ENCODE measurements at places on chromosomes 7 and 10.
A peak's percentile ranks its signal among the peaks of the same experiment; 100 is the strongest.

GRCh38 chr10:14601326-14601725 is 173.4 kb downstream of the FAM107B start:
- DNase-seq: no peak
- H3K4me1 ChIP-seq: peaks cover 23% of the 10 kb centered on the region
- no peak overlapping the region for H3K4me3 ChIP-seq
- no peak overlapping the region for H3K27ac ChIP-seq
- peaks cover 16% of the 10 kb centered on the region for H3K27me3 ChIP-seq
- peaks cover 6% of the 10 kb centered on the region for H3K36me3 ChIP-seq

GRCh38 chr10:73920089-73920488 is 9.2 kb downstream of the PLAU start:
- no peak for DNase-seq
- H3K27ac ChIP-seq: peak overlapping the region; percentile 91
- no peak overlapping the region for H3K4me3 ChIP-seq
- H3K36me3 ChIP-seq: no peaks in the 10 kb centered on the region
- H3K27me3 ChIP-seq: peaks cover 3% of the 10 kb centered on the region
- peaks cover 14% of the 10 kb centered on the region for H3K4me1 ChIP-seq

- H3K4me1 ChIP-seq: peaks cover 11% of the 10 kb centered on the region
- DNase-seq: no peak
- H3K4me3 ChIP-seq: no peak overlapping the region
- H3K36me3 ChIP-seq: peaks cover 37% of the 10 kb centered on the region
- H3K27ac ChIP-seq: no peak overlapping the region
Observed at GRCh38 chr10:121865554-121865953, 62.3 kb downstream of the ATE1 start.

DNA sequence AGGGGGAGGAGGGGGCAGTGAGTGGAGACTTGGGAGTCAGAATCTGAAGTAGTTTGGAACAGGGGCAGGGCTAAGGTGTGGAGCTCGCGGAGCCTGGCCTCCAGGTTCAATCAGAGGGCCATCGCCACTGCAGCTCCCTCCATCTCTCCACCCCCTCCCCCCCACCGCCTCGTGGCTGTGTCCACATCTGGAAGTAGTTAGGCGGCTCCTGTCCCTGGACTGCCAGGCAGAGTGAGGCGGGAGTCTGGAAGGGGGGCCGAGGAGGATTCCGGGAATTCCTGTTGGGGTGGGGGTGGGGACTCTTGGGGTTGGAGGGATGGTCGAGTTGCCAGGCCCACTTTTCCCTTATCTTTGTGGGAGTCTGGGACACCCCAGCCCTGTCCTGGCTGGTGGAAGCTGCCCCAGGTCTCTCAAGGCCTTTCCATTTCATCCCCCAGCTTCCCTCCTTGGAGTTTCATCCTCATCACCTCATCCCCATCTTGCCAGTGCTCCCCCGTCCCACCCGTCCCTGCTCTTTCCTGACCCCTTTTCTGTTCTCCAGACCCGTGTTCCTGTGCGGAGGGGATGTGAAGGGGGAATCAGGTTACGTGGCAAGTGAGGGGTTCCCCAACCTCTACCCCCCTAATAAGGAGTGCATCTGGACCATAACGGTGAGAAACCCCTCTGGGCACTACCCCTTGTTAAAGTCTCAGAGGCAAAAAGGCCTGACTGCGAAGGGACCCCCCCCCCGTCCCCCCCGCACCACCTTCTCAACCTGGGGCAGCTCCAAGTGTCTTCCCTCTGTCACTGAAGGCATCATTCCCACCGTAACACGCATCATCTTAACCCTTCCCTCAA is 944 bp downstream of the PCOLCE start:
- H3K4me1 ChIP-seq: peaks cover 47% of the 10 kb centered on the region
- H3K4me3 ChIP-seq: peak overlapping the region; percentile 82
- H3K27me3 ChIP-seq: no peaks in the 10 kb centered on the region

GRCh38 chr7:132441935-132442334 is 134.3 kb downstream of the PLXNA4 start:
- DNase-seq: no peak
- peaks cover 36% of the 10 kb centered on the region for H3K27me3 ChIP-seq
- H3K4me1 ChIP-seq: peaks cover 3% of the 10 kb centered on the region
- H3K4me3 ChIP-seq: no peak overlapping the region
- H3K27ac ChIP-seq: no peak overlapping the region

DNA sequence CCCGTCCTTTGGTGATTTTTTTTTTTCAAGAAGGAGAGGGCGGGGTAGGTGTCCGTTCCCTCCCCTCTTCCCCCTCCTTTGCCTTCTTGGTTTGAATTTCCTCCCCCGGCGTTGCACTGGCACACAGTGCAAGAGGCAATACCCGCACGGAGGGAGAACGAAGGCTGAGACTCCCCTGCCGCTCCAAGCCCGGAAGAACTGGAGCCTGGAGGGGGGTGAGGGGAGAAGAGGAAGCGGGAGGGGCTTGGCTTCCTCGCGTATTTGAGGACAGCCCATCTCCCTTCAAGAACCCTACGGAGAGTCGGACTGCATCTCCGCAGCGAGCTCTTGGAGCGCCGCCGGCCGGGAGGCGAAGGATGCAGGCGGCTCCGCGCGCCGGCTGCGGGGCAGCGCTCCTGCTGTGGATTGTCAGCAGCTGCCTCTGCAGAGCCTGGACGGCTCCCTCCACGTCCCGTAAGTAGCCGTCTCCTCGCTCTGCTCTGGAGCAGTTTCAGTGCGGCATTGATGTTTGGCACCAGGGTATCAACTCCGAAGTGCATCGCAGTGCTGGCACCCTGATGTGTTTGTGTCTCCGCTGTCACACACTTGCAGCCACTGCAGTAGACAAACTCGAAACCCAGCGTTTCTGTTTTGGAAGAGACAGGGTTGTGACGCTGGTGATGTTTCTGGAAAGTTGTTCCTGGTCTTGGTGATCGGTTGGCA is at the start of gene CNTNAP2:
TSS of gene CNTNAP2 (plus strand) at position 281 of the 702 bp plus-strand sequence. CDS start at position 357, 76 bp downstream.
- no peaks in the 10 kb centered on the region for H3K36me3 ChIP-seq
- H3K27me3 ChIP-seq: peaks cover 55% of the 10 kb centered on the region
- H3K4me1 ChIP-seq: peaks cover 8% of the 10 kb centered on the region
- peak; percentile 24 for DNase-seq

- no peak overlapping the region for H3K4me3 ChIP-seq
- no peak for DNase-seq
- peaks cover 12% of the 10 kb centered on the region for H3K4me1 ChIP-seq
Observed at GRCh38 chr7:107080099-107080505, 35.6 kb downstream of the PRKAR2B start.

- H3K27ac ChIP-seq: no peak overlapping the region
- DNase-seq: no peak
- H3K4me1 ChIP-seq: peaks cover 1% of the 10 kb centered on the region
Observed at GRCh38 chr7:17227766-17228490, 70.5 kb upstream of the AHR start.

DNA sequence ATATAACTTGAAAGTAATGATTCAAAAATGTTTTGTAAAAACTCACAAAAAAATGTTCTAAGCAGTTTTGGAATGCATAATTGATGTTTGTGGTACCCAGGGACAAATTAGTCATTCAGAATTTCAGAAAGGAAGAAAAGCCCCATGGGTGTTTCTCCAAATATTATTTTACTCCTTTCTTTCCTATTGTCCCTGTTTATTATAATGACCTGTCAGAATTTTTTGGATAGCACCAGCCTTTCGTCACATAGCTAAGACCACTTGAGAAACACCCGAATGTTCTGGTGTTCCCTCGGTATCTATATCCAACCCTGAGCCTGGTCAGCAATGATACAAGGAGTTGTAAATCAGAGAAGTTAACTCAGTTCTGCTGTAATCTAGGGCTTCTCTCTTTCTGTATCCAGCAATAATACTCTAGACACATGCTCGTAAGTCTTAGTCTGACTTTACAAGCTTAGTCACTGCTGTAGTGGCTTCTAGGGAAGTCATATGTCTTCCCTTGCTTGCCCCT is 64.8 kb upstream of the MEOX2 start:
- H3K27ac ChIP-seq: no peak overlapping the region
- no peak for DNase-seq
- H3K4me1 ChIP-seq: peaks cover 14% of the 10 kb centered on the region
- H3K27me3 ChIP-seq: no peaks in the 10 kb centered on the region
- H3K36me3 ChIP-seq: no peaks in the 10 kb centered on the region

- H3K27me3 ChIP-seq: peaks cover 56% of the 10 kb centered on the region
- no peak overlapping the region for H3K27ac ChIP-seq
- peaks cover 11% of the 10 kb centered on the region for H3K4me1 ChIP-seq
- H3K36me3 ChIP-seq: no peaks in the 10 kb centered on the region
- no peak for DNase-seq
Observed at GRCh38 chr7:128922496-128923410, 12.2 kb upstream of the KCP start.

DNA sequence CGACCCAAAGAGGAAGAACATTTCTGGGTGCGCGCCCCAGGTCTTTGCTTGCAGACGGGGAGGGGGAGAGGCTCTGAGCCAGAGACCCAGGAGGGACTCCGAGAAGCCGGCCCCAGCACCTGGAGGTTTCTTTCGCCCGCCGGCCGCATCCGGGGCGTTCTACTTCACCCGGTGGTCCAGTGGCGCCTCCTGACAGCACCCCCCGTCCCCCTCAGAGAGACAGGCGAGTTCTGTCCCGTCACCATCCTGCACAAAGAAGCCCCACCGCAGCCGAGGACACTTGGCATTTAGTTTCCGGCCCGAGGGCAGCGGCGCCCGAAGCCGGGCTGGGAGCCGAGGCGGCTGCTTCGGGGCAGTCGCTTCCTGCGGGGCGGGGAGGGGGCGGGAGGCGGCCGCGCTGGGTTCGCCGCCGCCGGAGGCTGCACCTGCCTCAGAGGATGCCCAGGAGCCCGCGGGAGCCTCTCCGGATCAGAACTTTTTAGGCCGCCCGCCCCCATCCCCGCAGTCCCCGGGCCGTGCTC is at the start of gene TMEM178B:
TSS of gene TMEM178B (plus strand) at position 424 of the 521 bp plus-strand sequence.
- H3K4me3 ChIP-seq: peak within 1 kb of the TSS; percentile 65
- no peak within 1 kb of the TSS for H3K27ac ChIP-seq
- H3K4me1 ChIP-seq: peaks cover 17% of the 10 kb centered on the region
- DNase-seq: peak; percentile 38
- H3K36me3 ChIP-seq: no peaks in the 10 kb centered on the region
- peaks cover 50% of the 10 kb centered on the region for H3K27me3 ChIP-seq
